ENCODE measurements at places on chromosomes 7 and 10. TPM values are rescaled to one million over a fixed set of nuclear protein-coding genes. Genes with fewer than 3 reads are reported as not detected.

- no peak for DNase-seq
Measured at GRCh38 chr10:6301488-6302075, 98.8 kb downstream of the PFKFB3 start.

- DNase-seq, result no peak
Measured at GRCh38 chr10:59138052-59138451, 38.4 kb upstream of the PHYHIPL start.

DNA sequence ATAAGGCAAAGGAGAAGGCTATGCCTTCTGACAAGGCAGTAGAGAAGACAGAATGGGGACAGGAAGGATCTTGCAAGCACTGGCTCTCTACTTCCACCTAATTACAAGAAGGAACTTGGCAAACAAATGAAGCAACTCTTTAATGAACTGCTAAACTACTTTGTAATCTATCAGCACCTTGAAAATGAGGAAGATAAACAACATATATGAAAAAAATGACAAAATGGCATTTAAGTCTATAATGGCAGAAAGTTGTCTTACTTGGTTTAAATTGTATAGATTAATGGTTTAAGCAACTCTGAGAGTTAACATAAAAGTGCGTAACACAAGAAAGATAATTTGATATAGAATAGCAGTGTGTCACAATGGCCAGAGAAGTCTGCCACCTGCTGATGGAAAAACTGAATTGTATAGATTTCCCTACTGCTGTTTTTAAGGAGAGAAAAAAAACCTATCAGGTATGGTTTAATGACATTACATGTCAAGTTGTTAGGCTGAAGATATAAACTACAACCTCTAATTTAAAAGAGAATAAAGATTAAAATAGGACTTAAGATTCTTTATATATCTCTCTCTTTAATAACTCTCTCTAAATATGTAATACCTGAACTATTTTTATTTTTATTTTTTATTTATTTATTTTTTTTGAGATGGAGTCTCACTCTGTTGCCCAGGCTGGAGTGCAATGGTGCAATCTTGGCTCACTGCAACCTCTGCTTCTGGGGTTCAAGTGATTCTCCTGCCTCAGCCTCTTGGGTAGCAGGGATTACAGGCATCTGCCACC, 11.8 kb downstream of the NT5C3A start:
- DNase-seq, result peak; percentile 44

PBLD gene
- 11.6 TPM for total RNA-seq

ITPRID1 gene
- not detected for total RNA-seq

Measured in HFFc6 (cell line).